Thyroid gland (tissue), 4 donors: ENCODE measurements at places on chromosomes 7 and 10.
A peak's percentile ranks its signal among the peaks of the same experiment; 100 is the strongest.

DNA sequence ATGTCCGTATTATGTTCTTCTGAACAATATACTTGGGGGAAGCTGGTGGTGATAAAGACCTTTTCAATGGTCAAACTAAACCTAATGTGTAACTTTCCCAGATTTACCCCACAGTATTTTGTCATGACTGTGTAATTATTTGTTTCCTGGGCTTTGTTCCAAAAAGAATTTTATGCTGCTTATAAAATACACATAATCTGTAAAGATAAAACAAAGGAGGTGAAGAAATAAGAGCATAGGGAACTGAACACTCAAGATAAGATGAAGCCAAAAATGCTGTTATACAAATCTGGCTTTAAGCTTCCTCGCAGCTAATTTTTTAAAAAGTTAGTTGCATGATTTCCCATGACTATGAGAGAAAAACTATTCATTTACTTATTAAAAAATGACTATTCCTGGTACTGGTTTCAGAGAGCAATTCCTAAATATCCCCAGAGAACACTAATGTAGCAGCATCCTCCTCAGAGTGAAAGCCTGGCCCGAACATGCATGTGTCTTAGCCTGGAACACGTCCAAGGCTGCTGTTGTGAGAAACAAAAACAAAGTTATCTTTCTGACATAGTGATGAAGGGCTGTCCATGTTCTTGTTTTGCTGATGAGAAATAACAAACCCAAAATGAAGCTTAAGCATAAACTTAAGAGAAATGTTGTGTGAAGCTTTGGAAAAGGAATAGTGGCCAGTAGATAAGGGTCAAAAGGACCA, 33.9 kb downstream of the MALSU1 start:
- no peaks in the 10 kb centered on the region for H3K36me3 ChIP-seq
- no peak overlapping the region for H3K4me3 ChIP-seq
- peaks cover 54% of the 10 kb centered on the region for H3K4me1 ChIP-seq
- H3K27ac ChIP-seq: peak overlapping the region; percentile 79

GRCh38 chr10:124245191-124245590, 151.8 kb upstream of the CHST15 start:
- no peak overlapping the region for H3K4me3 ChIP-seq
- H3K27ac ChIP-seq: no peak overlapping the region
- no peaks in the 10 kb centered on the region for H3K36me3 ChIP-seq
- DNase-seq: no peak

DNA sequence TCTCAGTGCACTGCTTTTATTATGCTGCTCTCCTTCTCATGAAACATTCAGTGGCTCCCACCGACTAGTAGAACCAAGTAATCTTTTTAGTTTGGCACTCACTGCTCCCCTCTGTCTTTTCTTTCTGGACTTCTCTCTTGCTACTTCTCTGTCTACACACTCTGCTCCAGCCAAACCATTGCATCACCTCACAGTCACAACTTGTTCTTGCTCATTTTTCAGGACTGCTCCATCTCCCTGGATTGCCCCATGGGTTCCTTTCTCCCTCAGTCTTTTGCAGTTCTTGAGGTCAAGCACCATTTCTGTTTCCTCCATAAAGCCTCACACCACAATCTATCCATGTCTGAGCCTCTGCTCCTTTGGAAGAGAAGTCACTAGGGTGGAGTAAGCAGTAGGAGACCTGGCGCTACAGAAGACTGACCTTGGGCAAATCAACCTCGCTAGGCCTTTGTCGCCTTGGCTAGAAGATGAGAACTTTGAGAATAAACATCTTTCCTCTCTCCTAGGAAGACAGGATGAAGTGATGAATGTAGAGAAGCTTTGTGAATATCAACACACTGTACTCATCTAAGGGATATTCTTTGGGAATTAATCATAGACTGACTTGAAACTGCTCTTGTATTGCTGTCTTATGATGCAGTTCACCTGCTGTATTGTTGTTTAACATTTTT, 186.2 kb downstream of the LRMDA start:
- no peak overlapping the region for H3K4me3 ChIP-seq
- no peak overlapping the region for H3K27ac ChIP-seq
- H3K4me1 ChIP-seq: peaks cover 9% of the 10 kb centered on the region
- no peak for DNase-seq

- H3K36me3 ChIP-seq: no peaks in the 10 kb centered on the region
- no peaks in the 10 kb centered on the region for H3K27me3 ChIP-seq
- peak overlapping the region; percentile 6 for H3K27ac ChIP-seq
- H3K4me3 ChIP-seq: no peak overlapping the region
Measured at GRCh38 chr10:33233635-33234034, 100.8 kb downstream of the NRP1 start.

DNA sequence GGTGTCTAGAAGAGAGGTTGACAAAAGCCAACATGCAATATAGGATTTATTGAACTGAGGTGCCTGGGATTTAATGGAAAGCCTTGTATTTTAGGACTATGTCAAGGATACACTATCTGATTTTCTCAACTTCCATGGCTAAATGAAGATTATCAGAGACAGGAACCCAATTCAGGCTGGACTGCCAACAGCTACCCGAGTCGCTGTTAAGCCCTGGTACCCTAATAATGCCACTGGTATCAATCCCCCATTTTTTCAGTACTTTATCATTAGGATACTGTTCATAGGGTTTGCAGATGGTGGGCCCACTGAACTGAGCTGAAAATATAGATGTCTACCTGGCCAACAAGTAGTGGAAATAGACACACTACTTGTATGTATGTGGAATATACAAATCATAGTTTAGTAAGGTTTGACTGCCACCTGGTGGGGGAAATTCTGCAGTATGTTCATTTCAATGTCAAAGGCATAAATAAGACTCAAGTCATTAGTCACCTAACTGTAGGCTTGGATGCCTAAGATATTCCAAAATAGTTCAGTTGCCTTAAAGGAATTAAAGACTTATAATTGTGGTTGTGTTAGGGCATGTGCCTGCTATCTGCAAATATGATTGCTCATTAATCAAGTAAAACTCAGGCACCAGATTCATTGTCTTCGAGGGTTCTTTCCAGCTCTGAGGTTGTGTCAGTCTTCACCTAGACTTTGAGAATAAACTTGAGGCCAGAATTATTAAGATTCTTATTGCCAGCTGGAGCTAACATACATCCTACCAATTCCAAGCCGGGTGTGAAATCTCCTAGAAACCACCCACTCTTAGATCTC, 34.1 kb upstream of the NOBOX start:
- H3K4me3 ChIP-seq: no peak overlapping the region
- no peaks in the 10 kb centered on the region for H3K36me3 ChIP-seq
- H3K27me3 ChIP-seq: no peaks in the 10 kb centered on the region
- no peaks in the 10 kb centered on the region for H3K4me1 ChIP-seq
- peak; percentile 56 for DNase-seq
- no peak overlapping the region for H3K27ac ChIP-seq
